ENCODE measurements at places on chromosomes 2 and 18.

GRCh38 chr2:70769450-70769849, 1.4 kb upstream of the ADD2 start:
- DNase-seq = no peak

GRCh38 chr2:207720517-207721187, 9.2 kb downstream of the CCNYL1 start:
- no peak for DNase-seq

DNA sequence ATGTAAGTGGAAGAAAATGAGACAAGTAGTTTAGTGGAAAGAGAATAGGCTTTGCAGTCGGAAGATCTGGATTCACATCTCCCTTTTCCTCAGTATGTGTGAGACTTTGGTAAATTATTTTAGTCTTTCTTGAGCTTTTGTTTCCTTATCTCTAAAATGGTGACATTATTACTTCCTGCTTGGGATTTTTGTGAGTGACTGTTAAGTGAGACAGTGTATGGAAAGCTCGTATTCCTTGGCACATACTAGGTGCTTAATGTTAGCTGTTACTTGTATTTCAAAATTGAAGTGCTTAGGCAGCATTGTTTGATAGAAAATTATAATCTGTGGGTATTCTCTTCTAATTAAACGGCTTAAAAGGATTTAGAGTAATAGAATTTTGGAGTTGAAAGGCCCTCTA, 2.0 kb downstream of the ZNF638 start:
- peak; percentile 5 for DNase-seq

- no peak for DNase-seq
Measured at GRCh38 chr18:74524097-74524496, 10.2 kb upstream of the CNDP1 start.

DNA sequence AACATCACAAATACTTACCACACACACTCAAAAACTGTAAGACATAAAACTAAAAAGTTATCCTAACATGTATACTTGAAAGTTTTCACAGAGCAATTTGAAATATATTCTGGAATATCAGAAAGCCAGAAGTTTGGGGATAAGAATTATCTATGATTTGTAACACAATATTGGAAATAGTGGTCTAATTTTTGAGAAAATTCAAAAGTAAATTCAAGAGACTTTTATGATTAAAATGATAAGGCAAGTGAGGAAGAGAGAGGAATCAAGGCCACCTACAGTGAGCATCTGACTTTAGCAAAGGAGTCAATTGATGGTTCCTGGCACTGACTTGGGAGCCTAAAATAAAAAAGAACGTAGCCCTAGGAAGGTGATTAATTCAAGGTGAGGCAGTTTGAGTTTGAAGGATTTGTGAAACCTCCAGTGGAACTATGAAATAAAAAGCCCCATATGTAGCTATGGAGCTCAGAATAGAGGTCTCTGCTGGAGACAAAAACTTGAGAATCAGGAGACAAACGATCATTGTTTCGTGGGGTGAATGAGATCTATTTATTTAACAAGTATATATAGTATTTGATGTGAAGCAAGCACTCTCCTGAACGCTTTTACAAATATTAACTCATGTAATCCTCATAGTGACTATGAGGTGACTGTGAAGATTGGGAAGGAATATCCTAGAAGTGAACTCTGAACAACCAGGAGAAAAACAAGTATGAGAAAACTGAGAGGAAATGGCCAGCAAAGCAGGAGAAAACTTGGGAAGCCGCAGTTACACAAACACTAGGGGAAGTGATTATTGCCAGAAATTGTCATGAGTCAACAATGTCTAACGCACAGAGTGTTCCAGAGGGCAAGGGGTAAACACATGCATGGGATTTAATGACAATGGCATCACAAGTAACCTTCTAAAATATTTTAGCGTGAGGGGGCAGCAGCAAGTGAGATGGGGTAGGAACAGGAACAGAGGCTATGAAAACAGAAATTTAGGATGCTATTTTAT, 12.8 kb downstream of the TFPI start:
- DNase-seq = no peak

- peak; percentile 95 for DNase-seq
Measured at GRCh38 chr2:234483568-234484251, 13.2 kb downstream of the ARL4C start.

DNA sequence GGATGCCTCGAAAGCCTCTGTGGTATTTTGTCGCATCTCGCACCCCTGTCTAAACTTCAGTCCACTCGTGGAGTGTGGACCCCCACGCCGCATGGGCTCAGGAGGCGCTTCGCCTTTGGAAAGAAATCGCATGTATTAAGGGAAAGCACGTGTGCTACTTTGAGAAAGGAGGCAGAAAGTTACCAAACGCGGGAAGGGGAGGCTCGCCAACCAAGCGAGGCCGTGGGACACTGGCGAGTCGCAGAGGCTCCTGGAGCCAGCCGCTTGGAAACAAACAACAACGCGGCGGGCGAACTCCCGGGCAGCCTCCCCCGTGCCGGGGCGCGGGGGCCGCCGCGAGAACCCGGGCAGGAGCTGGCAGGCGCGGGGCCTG, 455 bp upstream of the AGAP1 start:
- no peak for DNase-seq

Measured in OCI-LY7 (cell line).